NCI-H460 (cell line): ENCODE measurements at places on chromosomes 7 and 10.

GRCh38 chr10:29617880-29618340 is 16.9 kb downstream of the SVIL start:
- no peak for DNase-seq

DNA sequence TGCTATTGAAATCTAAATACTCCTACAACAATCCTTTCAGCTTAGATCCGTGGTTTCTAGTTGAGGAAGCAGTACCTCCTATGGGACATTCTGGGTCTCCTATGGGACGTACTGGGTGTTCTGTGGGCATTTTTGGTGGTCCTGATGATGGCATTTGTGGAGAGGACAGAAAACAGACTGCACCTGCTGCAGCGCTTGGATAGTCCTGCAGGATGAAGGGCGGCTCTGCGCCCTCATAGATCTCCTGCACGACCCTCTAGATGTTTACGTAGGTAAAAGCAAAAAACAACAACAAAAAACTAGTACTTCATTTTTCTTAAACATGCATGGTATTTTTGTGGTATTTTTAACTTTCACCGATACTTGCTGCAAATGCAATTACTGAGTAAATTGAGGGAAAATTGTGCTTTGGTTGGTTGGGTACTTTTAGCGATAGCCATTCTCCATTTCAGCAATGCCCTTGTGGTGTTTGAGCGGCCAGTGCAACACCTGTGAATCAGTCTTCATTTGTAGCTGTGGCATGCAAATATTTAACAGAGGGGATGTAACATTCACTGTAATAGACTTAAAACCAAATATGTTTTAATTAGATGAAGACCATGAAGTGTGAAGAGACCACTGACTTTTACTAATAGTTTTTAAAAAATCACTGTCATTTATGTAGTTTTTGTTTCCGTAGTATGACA is 461.2 kb downstream of the SDK1 start:
- DNase-seq = no peak

DNA sequence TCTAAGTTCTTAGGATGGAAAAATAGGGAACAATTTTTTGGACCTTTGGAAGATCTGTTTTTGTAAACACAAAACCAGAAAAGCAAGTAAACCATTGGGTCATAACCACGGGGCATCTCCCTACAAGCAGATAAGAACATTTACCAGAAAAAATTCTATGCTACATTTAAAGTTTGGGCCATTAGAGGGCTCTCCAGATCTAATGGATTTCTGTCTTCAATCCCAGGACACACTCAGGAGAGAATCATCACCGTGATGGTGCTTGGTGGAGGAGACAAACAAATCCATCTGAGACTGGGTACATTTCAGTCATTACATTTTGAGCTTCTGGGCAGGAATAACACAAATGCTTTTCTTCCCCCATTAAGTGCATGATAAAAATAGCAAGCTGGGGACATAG is 178.4 kb upstream of the TARP start:
- DNase-seq = peak; percentile 16

DNA sequence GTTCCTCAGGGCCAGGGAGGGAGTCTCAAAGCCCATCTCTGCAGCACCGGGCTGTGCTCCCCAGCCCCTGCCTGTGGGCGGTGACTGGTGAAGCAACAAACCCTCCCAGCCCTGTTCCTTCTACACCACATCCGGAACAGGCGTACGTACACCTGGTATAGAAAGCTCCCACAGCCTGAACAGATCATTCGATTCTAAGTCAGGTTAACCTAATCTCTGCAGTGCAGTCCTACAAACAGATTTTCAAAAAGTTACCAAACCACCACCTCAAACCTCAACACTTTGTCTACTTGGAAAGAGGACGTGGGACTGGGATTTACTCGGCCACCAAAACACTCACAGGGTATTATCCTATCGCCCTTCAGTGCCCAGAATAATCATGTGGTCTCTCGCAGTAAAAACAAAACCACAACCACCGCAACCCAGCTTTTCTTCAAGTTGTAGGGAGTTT is 238.4 kb downstream of the DIP2C start:
- DNase-seq = no peak

- DNase-seq = peak; percentile 6
Measured at GRCh38 chr7:154409703-154410311, 357.6 kb downstream of the DPP6 start.

DNA sequence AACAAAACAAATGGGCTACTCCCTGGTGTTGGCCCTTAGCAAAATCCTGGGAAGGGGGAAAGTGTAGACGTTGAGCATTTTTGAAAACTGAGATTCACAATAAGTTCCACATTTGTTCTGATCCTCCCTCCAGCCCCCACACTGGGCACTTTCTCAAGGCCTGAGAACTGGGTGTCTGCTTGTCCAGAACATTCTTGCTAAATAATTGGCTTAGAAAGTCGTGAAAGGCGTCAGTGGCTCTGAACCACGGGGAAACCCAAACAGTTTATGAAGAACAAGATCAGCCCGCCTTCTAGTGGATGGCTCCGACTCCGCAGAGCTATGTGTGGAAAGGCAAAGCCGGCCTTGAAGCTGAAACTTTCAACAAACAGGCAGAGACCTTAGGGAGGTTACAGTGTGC is 370.1 kb downstream of the PRPF18 start:
- no peak for DNase-seq

GRCh38 chr10:95755511-95756004 is 405 bp upstream of the ENTPD1 start:
- no peak for DNase-seq

- no peak for DNase-seq
Measured at GRCh38 chr7:112143136-112143535, 63.1 kb downstream of the DOCK4 start.

DNA sequence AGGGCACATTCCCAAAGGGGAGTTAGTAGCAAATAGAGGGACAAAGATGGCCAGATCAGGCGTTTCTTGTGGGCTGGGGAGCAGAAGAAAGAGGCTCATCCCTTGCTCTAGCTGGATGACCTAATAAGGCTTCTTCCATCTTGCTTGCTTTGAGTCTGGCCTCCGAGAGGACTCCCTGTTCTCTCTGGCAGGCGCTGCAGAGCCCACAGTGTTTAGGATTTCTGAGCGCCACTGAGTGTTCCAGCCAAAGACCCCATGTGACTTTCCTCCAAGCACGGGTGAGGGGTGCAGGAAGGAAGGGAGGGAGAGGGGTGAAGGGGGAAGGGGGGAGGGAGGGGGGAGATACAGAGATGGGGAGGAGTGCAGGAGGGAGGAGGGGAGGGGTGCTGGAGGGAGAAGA is 203.8 kb upstream of the SVIL start:
- DNase-seq = no peak

DNA sequence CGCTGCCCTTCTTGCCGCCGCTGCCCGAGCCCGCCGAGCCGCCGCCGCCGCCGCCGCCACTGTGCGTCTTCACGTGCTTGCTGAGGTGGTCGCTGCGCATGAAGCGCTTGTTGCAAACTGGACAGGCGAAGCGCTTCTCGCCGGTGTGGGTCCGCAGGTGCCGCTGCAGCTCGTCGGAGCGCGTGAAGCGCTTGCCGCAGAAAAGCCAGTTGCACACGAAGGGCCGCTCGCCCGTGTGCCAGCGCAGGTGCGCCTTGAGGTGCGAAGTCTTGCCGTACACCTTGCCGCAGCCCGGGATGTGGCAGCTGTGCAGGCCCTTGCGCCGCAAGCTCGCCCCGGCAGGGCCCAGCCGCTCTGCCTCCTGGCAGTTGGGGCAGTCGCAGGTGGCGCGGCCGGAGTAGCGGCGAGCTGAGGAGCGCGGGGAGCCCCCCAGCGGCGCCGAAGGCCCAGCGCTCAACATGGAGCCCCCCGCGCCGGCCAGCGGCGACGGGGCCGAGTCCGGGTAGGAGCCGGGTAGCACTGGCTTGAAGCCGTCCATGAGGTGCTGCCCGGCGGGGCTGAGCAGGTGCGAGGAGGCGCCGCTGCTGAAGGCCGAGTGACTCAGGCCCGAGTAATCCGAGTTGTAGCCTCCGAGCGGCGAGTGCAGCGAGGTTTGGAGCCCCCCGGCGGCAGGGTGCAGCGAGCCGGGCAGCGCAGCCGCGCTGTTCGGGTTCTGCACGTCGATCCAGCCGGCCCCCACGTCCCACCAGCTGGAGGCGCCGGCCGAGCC is 2.1 kb downstream of the SP8 start:
- DNase-seq = peak; percentile 38

GRCh38 chr7:158757404-158757989 is 52.9 kb upstream of the NCAPG2 start:
- DNase-seq = no peak

- DNase-seq = no peak
Measured at GRCh38 chr10:28734938-28735759, 57.8 kb downstream of the BAMBI start.

- no peak for DNase-seq
Measured at GRCh38 chr10:4099202-4099601, 314.2 kb upstream of the KLF6 start.

- no peak for DNase-seq
Measured at GRCh38 chr10:26378861-26379294, 59.3 kb upstream of the APBB1IP start.

DNA sequence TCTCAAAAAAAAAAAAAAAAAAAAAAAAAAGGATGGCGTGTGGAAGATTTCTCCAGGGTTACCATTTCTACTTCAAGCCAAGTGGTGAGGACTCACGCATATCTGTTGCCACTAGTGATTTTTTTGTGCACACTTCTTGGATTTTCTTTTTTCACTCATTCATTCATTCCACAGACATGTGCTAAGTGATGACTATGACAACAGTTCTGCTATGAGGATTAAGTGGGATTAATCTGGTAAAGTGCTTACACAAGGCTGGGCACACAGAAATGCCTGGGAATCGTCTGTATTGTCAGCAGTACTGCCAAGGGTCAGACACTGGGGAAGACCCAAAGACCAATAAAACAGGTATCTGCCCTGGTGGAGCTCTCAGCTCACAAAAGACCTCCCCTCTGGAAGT is 6.3 kb upstream of the OPN1SW start:
- DNase-seq = no peak

DNA sequence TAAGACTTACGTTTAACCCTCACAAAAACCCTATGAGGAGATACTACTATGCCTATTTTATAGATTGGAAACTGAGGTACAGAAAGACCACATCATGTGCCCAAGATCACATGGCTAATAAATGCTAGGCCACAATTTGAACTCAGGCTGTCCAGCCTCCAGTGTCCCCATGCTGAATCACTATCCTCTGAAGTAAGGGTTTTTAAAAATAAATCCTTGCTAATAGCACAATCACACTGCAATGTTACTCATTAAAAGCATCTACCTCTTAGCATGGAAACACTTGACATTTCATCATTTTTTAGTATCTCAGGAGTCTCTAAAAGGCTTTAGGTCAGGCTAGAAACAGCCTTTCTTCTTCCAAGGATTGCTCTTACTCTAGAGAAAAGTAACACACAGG is 50.0 kb upstream of the PPP1R3C start:
- DNase-seq = no peak

- DNase-seq = no peak
Measured at GRCh38 chr7:156662277-156662676, 21.7 kb downstream of the RNF32 start.

- DNase-seq = no peak
Measured at GRCh38 chr7:135111379-135111778, 36.5 kb upstream of the TMEM140 start.

DNA sequence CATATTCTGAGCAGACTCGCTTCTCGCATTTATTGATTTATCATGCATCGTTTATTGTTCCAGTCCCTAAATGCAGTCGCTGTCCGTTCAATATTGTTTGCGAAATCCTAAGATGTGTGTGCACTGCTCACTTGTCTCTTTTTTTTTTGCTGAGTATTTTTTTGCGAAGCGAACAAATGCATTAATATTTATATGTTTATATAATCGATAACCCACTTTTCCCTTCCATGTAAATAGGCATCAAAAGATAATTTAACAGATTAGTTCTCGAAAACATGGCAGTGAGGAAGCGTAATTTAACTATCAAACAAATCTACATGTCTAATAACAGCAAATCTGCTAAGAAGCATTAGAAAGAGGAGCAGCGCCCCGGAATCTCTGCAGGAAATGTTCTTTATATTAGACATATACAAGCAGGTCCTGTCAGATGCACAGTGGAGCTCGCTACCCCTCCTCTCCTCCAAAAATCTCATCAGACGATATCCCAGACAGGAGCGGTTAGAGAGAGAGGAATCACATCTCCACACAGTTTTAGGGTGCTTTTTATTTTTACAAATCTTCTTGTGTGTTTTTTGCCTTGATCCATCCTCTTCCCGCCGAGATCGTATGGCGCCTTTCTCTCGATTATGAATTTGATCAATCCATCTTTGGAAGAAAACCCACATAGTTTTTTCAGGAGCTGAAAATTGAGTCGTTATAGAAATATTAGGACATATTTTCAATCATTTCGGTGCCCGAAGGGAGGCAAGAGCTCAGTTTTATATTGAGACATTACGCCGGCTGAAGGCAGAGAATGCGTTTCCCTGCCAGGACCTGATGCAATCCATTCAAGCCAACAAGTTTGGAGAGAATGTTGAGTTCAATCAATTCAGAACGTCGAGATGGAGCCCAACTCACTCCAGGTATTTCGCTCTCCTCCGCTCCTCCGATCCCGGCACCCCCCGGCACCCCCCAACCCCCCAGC is at the start of gene ARID5B:
Gene ARID5B, plus strand, starts transcription at position 871 of the 964 bp plus-strand sequence. Its CDS starts 11 bp downstream, at position 882.
- DNase-seq = peak; percentile 54

DNA sequence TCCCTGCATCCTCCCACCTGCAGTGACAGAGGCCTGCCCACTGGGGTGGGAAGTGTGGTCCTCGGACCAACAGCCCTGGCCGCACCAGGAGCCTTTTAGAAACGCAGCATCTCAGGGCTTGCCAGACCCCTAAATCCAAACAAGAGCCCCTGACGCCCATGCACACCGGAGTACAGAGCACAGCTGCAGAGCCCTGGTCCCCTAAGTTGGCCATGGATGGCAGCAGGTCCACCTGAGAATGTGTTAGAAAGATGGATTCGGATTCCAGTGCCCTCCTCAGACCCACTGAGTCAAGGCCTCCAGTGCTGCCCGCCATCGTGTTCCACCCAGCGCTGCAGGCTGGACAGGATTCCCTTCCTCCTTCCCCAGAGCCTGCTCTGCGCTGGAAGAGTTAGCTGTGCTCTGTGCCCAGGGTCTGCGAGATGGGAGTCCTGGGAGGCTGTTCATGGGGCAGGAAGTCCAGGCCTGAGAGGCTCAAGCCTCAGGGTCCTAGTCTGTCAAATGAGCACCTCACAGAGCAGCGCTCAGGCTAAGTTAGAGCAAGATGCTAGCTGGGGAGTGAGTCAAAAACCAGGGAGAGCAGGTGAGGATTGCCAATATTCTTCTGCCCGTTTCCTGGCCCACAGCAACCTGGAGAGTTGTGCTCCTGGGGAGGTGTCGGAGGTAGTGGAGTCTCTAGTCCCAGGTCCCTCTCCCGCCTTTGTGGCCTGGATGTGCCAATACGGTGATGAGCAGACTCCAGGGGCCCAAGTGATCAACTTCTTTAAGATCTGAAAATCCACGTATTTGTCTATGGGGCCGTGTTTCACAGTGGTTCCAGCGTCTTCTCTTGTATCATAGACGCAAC is 95.9 kb upstream of the GPR26 start:
- DNase-seq = no peak

- DNase-seq = no peak
Measured at GRCh38 chr7:140404565-140405065, 757 bp downstream of the RAB19 start.

GRCh38 chr7:33903791-33904680 is 1.3 kb upstream of the BMPER start:
- peak; percentile 24 for DNase-seq

- DNase-seq = no peak
Measured at GRCh38 chr10:36424502-36424901, 700.9 kb upstream of the ANKRD30A start.

- DNase-seq = no peak
Measured at GRCh38 chr7:130622866-130623265, 45.7 kb downstream of the COPG2 start.
